ENCODE measurements at places on chromosomes 4 and X.

GRCh38 chrX:87338510-87338909 lies 179.1 kb upstream of the KLHL4 start:
- no peak for DNase-seq

- DNase-seq, result no peak
These were observed 135.6 kb downstream of the TSPAN5 start for GRCh38 chr4:98522636-98523395.

DNA sequence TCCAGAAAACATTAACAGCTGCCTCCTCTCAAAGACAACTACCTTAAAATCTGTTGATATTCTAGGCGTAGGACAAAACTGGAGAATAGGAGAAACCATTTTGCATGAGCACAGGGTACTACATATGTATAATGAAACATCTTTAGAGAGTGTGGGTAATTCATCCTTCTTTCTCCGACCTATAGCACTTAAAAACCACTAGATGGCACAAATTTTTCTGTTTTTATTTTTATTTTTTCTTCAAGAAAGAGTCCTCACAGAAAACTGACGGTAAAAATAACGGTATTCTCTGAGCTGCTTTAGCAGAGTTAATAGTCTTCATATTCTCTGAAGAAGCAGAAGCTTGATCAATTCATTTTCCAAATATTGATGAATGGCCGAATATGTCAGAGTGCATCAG lies 14.6 kb downstream of the SMIM31 start:
- DNase-seq, result no peak

DNA sequence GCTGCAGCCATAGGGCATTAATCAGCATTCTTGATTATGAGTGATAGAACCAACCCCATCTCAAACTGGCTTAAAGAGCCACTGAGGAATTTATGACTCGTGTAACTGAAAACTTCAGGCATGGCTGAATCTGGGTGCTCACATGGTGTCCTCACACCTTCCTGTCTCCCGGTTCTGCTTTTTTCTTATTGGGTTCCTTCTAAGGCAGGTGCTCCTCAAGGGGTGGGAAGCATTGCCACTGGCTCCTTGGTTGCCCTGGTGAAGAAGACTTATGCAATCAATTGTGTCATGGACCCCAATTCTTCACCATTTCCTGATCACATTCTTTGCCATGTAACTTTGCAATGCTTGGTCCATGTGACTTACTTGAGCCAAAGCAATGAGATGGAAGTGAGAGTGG lies 4.3 kb upstream of the ZCCHC4 start:
- DNase-seq, result no peak

GRCh38 chr4:74018116-74018515 lies 19.6 kb upstream of the CXCL5 start:
- DNase-seq, result no peak

- no peak for DNase-seq
These were observed 219.7 kb upstream of the ETNPPL start for GRCh38 chr4:108982402-108983185.

DNA sequence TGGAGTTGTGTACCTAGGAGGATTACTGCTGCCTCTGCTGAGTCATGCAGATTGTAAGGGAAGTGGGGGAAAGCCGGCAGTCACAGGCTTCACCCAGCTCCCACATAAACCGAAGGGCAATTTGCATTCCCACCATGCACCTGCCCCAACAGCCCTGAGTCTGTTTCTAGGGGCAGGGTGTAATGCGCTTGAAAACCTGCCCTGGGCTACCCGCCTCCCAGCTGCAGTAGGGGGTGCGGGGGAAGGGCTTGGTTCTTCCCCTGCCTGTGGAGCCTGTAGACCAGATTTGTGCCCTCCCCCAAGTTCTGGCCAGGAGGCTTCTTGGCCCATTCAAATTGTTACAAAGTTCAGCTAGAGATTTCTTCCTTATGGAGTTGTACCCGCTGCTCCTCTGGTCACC lies 269.2 kb upstream of the DDX53 start:
- no peak for DNase-seq

DNA sequence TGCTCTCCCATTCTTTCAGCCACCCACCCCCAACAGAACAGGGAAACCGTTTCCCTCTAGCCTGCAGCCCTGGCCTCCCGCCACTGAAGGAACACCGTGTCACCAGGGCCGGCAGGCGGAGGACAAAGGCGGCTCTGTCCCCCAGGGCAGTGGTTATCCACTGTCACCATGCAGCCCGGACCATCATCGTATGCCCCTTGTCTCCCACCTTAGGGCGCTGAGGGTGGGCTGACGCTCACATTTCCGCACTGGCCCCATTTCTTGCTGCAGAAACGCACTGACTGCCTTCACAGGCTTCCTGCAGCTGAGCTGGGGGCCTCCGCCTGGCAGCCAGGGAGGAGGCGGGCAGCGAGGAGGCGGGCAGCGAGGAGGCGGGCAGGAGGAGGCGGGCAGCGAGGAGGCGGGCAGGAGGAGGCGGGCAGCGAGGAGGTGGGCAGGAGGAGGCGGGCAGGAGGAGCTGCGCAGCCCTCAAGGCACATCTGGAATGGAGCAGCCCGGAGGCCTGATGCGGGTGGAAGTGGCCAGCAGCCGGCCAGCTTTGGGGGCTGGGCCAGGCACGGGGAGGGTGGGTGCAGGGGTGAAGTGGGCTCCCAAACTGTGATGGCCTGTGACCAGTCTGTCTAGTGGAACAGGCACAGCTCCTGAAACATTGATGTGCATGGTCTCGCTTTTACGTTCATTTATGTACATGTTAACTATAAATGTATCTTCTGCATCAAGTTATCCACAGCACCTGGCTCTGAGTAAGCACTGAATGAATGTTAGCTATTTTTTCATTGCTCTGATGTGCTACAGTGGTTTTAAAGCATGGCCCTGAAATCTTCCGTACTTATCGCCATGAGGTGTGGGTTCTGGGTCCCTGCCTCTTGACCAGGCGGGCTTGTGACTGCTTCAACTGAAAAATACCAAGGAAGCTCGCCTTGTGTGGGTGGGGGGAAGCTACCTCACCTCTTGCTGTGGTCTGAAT lies 20.6 kb upstream of the KIAA0232 start:
- no peak for DNase-seq

GRCh38 chr4:145909281-145909715 lies 29.3 kb downstream of the ZNF827 start:
- DNase-seq, result no peak

GRCh38 chrX:10904220-10904619 lies 206.9 kb upstream of the HCCS start:
- DNase-seq, result no peak

DNA sequence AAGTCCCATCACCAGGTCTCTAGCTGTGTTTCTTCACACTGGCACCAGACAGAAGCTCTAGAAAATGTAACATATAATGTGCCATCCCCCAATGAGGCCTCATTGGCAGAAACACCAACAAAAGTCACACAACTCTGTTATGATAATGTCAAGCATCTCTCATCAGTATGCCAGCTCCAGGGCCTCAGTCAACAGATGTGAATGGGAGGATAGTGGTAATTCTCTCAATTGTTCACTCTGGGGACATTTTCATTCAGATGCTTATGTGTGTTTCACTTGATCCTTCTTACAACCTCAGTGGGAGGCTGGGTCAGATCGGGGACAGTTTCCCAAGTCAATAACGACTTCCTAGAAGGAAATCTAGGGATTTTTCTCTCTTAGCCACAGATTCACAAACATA lies 57.5 kb upstream of the SCOC start:
- DNase-seq, result no peak

GRCh38 chr4:128355305-128355704 lies 67.7 kb upstream of the PGRMC2 start:
- DNase-seq, result no peak

DNA sequence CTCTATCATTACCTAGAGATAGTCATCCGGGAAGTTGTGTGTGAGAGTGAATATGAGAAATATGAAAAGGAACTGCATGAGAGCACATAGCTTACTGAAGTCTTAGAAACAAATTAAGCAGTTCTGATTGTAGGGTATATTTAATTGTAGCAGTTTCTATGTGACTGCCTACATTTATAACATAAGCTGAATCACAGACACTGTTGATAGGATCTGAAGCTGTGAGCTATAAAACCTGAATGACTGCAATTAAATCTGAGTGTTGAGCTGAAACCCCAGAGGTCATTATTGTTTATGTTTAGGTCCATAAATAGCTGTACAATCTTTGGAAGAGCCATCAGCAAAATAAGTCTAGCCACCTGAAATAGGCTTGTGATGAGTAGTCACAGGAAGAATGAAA lies 210.1 kb upstream of the CXCL13 start:
- DNase-seq, result no peak
